ENCODE measurements at places on chromosomes 5 and 9.

GRCh38 chr5:176154821-176155220 is 83.4 kb upstream of the SIMC1 start:
- no peak for DNase-seq

DNA sequence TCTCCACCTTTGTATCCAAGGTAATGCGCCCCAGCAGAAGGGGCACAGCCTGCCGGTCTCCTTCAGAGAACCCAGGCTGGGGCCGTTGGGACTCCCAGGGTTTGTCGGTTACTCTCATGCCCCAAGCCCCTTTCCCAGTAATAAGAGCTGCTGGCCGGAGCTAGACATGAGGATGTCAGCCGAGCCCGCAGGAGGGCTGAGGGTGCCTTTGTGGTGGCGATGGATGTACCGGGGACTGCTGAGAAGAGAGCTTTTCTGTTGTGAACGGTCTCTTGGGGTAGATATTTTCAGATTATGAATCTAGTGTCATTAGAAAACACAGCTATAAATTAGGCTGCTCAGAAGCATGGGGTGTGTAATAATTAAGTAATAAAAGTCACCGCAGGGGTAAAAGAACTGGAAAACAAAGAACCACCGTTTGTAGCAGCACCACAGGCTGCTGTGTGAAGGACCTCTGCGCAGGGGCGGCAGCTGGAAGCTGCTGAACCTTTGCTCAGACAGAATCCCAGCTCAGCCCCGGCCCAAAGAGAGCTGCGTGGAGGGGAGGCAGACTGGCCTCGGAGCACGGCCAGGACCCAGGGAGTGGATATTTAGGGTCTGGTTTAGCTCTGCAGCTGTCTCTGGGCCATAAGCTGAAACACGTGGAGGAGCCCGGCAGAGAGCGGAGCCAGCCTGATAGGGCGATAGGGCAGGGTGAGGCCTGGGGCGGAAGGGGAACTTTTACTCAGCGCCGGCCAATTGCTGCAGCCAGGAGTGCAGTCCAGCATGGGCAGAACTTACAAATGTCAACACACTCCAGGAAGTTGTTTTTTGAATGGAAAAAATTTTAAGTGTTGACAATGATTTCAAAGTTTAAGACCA is 50.5 kb upstream of the BARHL1 start:
- DNase-seq = no peak

GRCh38 chr9:33297432-33297831 is 7.1 kb downstream of the NFX1 start:
- no peak for DNase-seq

DNA sequence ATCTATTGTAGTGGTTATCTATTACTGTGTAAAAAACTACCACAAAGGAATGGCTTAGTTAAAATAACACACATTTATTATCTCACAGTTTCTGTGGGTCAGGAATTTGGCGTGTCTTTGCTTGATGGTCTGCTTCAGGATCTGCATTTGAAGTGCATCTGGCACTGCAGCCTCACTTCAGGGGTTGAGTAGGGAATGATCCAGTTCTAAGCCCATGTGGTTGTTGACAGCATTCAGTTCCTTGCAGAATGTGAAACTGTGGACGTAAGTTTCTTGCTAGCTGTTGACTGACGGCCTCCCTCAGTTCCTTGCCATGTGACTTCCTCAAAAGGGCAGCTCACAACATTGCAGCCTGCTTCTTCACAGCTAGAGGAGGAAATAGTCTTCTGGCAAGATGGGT is 2.1 kb upstream of the OGN start:
- DNase-seq = no peak

DNA sequence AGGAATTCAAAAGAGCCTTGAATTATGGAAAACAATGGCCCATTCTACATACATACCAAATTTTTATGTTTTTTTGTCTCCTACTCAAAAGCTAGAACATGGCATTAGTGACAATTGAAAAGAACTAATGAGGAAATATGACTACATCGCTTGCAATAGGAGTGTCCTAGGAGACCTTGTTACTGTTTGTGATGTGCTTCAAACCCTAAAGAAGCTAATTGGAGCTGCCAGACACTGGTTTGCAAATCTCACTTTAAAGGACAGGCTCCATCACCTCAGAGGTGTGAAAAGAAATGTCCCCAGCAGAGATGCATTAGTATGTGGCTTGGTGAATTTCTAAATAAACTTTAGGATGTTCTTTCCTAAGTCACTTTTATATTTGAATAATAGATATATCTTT is 354.2 kb upstream of the EFNA5 start:
- DNase-seq = no peak

- no peak for DNase-seq
These were observed 17.0 kb upstream of the TNC start for GRCh38 chr9:115134941-115135340.

DNA sequence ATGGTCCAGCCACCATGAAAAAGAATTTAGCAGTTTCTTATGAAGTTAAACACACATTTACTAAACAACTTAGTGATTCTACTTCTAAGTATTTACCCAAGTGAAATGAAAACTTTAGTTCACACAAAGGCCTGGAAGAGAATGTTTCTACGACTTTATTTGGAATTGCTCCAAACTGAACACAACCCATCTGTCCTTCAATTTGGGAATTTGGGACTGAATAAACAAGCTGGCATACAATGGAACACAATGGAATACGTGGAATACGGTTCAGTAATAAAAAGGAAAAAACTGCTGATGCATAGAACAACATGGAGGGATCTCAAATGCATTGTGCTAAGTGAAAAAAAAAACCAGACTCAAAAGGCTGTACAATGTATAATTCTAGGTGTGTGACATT is 44.6 kb upstream of the BASP1 start:
- DNase-seq = no peak

- no peak for DNase-seq
These were observed 8.9 kb downstream of the LRRC26 start for GRCh38 chr9:137160716-137161557.

DNA sequence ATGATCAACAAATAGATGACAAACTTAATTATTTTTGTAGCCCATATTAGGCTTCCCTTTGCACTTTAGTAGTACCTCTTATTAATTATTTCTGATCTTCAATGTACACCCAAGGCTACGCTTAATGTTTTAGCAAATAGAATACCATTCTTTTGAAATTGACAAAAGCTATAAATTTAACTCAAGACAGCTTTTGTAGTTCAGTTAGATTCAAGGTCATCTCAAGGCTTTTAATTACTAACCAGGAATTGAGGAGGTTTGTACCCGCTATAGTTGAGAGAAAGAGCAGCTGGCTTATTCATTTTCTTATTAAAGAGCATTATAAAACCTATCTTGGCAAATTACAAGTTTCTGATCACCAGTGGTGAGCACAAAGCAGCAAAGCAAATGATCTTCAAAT is 15.1 kb downstream of the NR6A1 start:
- DNase-seq = no peak

DNA sequence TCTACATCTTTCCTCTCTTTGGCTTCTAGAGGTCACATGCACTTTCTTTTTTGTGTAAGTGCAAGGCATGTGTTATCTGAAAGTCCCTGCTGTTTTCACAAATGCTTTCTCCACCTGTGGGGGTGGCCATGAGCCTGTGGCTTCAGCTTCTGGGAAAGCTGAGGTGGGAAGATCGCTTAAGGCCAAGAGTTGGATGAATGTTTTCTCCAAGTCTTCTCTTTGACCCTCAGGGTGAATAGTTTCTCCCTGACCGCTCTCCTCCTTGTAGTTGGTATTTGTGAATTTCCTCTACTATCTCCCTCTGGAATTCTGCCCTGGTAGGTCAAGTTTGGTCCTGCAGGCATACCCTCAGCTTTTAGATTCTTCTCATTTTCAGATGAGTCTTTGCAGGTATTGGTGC is 74.2 kb downstream of the UGCG start:
- DNase-seq = no peak

- no peak for DNase-seq
These were observed 64.6 kb downstream of the GABRB2 start for GRCh38 chr5:161481922-161482321.

GRCh38 chr9:134955156-134955555 is 37.4 kb upstream of the FCN1 start:
- DNase-seq = no peak

DNA sequence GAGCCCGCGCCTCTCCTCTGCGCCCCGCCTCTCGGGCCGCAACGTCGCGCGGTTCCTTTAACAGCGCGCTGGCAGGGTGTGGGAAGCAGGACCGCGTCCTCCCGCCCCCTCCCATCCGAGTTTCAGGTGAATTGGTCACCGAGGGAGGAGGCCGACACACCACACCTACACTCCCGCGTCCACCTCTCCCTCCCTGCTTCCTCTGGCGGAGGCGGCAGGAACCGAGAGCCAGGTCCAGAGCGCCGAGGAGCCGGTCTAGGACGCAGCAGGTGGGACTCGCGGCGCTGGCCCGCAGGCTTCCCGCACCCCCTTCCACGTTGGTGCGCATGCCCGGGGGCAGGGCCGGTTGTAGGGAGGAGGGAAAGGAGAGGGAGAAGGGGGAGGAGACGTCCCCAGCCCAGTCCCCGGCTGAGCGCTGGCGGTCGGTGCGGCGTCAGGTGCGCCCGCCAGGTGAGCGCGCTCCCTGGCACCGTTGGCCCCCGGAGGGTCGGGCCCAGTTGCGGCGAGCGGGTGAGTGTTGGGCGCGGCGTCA is at the start of gene OCLN:
Gene OCLN (plus strand): TSS at position 400 of the 532 bp plus-strand sequence. CDS start 11,455 bp downstream, outside the sequence.
- peak; percentile 79 for DNase-seq

DNA sequence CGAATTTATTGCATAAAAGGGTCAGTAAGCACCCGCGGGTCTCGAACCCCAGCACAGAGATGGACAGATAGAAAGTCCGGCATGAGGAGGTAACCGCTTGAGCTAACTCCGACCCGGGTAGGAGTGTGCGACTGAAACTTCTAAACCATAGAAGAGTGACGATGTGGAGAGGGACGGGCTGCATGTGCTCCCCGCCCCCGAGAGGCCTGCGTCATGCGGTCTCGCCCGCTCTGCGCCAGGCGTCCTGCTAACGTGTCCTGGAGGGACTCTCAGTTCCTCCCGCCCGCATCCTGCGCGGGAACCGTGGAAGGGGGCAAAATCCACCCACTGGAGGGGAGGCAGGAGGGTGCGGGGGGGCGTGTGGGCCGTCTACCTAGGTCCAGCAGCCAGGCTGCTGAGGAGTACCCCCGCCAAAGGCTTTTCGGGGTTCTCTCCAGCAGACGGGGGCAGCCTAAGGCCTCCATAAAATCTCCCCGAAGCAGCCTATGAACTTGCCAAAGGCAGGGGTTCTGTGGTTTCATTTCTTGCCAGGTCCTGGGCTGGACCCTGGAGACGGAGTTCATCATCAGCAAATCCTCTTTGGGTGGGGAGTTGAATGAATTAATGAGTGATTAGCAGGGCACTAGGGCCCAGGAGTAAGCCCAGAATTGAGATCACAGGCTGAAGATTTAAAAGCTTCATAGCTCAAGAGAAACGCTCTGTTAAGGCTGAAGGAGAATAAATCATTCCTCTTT is 51.9 kb downstream of the TGFBI start:
- peak; percentile 51 for DNase-seq

- no peak for DNase-seq
These were observed 306.4 kb upstream of the PAPPA start for GRCh38 chr9:115847216-115847615.

DNA sequence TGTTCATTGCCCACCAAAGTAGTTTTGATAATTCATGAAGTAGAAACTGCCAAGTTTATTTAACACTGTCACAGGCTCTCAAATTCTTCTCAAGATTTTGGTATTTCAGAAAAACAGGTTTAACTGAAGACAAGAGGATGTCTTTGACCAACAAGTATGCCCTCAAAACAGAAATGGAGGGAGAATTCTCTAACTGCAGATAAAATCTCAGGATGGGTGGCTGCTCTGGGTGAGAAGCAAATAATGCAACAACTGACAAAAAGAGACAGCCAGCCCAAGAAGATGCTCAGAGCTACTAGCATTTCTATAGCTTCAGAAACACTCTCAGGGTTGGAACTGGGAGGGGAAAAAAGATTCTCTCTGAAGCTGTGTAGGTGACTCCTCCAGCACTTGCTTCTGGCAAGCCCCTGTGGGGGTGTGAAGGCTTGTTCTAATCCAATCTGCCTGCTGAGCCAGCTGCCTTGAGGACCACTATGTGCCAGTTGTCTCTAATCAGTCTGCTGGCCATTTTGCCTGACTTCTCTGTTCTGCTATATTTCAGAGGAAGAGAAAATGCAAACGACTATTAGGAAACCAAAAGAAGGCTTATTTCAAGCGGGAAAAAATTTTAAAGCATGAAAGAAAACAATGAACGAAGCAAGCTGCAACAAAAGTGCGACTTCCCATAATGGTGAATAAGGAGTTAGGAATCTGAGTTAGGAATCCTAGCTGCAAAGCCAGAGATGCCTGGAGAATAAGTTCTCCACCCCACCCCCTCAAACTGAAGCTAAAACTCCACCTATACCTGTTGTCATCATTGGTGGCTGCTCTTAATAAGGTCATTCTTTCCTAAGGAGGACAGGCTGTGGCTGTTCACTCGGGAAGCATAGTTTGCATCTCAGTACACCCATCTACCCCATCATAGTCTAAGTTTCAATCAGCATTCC is 147.5 kb downstream of the GNAQ start:
- DNase-seq = no peak

- no peak for DNase-seq
These were observed 10.6 kb upstream of the F2RL1 start for GRCh38 chr5:76808141-76808691.

DNA sequence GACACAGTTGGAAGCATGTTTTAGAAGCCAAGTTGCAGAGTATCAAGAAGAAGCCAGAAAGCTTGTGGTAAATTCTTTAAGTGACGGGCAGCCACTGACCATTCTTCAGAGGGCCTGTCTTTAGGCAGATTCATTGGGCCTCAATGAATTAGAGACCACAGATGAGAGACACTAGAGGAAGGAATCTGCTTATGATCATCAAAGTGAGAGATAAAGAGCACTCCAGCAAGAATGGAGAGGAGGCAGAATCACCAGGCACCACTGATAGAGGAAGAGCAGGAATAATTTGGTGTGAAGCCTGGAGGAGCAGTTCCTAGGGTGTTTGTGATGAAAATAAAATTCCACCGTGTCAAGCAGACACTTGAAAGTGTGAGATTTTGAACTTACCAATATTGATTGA is 365.9 kb upstream of the SLC30A5 start:
- DNase-seq = no peak

- no peak for DNase-seq
These were observed 30.0 kb upstream of the GPR21 start for GRCh38 chr9:123003466-123003865.

GRCh38 chr9:35903049-35903448 is 3.0 kb upstream of the HRCT1 start:
- DNase-seq = no peak

- no peak for DNase-seq
These were observed 312.6 kb downstream of the TMEM232 start for GRCh38 chr5:110413856-110414255.

- no peak for DNase-seq
These were observed 45.2 kb upstream of the ANKRD55 start for GRCh38 chr5:56278335-56278753.

DNA sequence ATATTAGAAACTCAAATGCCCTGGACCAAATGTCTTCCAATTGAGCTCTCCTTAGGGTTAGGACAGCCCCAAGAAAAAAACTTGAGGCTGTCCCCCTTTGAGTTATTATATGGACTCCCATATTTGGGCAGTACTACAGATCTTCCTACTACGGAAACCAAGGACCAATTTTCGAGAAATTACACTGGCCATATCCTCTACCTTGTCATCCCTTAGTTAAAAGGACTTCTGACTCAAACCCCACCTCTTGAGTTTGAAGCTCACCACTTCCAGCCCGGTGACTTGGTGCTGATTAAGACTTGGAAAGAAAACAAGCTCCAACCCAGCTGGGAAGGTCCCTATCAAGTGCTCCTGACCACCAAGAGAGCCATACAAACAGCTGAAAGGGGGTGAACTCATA is 497.0 kb upstream of the GRAMD2B start:
- no peak for DNase-seq
